Bronchial epithelial cell (primary cell): ENCODE measurements at places on chromosomes 13 and 19.

GRCh38 chr13:48808683-48809082 lies 155.0 kb downstream of the CYSLTR2 start:
- no peak for DNase-seq

DNA sequence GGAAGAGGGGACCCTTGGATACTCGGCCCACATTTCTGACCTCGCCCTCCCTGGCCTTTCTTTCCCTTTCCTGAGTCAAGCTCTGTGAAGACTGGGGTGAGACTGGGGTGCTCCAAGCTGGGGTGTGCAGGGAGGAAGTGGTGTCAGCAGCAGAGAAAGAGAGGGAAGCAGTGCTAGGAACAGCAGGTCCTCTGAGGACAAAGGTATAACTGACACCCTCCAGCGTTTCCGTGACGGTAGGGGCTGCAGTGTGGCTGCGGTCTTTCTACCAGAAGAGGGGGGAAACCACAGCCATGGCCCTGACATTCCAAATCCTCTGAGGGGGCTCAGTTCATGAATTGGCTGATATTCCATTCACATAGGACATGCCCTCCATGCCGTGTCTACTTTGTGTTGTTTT lies 1.1 kb downstream of the KIR3DL2 start:
- DNase-seq: no peak

GRCh38 chr19:51341976-51342580 lies at the start of gene VSIG10L:
Gene VSIG10L, minus strand, starts transcription at chr19:51342139. Its CDS starts 15 bp downstream, at chr19:51342124.
- no peak for DNase-seq

- no peak for DNase-seq
These were observed 7.2 kb upstream of the SERTM1 start for GRCh38 chr13:36666477-36667229.

DNA sequence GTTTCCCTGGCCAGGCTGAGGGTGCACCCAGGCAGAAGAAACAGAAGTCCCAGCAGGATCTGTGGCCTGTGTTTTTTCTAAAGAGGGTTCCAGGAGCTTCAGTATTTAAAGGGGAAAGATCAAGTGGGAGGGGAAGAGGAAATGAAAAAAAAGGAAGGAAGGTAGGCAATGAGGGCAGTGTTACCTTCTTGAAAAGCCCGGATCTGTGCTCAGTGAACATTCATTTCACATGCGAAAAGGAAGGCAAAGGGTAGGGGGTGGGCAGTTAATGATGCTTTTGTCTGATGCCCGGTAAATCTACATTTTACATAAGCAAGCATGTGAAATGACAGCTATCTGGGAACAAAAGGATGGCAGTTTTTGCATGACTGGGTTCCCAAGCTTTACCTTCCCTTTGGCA lies 326.2 kb downstream of the UQCRFS1 start:
- DNase-seq: no peak

GRCh38 chr19:12802267-12803106 lies 618 bp downstream of the THSD8 start:
- no peak for DNase-seq

GRCh38 chr13:27182844-27183497 lies 11.4 kb upstream of the USP12 start:
- peak; percentile 77 for DNase-seq

- DNase-seq: peak; percentile 1
These were observed 528.4 kb downstream of the DCT start for GRCh38 chr13:93951108-93951507.

- no peak for DNase-seq
These were observed 18.6 kb downstream of the PEPD start for GRCh38 chr19:33503030-33503429.

- DNase-seq: no peak
These were observed 9.4 kb upstream of the NUP62 start for GRCh38 chr19:49938662-49939061.

GRCh38 chr13:50255639-50256038 lies 240.4 kb downstream of the KCNRG start:
- DNase-seq: no peak

GRCh38 chr19:16067205-16067938 lies 8.9 kb upstream of the TPM4 start:
- DNase-seq: peak; percentile 78
